ENCODE measurements at places on chromosomes 13 and 19. TPM values are rescaled to one million over a fixed set of nuclear protein-coding genes. Genes with fewer than 3 reads are reported as not detected.

Gene S1PR4
- not detected for total RNA-seq

Gene LILRA1
- not detected for total RNA-seq

Gene MEF2B
- total RNA-seq, result 0.14 TPM

Gene ZNF177
- 1.4 TPM for total RNA-seq

Gene MBD3L3
- not detected for total RNA-seq

All from smooth muscle cell of bladder (primary cell).